Hepatocyte (in vitro differentiated cells): ENCODE measurements at places on chromosomes 7 and 10. TPM values are rescaled to one million over a fixed set of nuclear protein-coding genes. Genes with fewer than 3 reads are reported as not detected.

PNLIPRP3 gene
- 0.46 TPM in 1 of 2 replicates, not detected in the other for polyA plus RNA-seq

SLC29A4 gene
- 32.6 and 36.1 TPM in 2 replicates for polyA plus RNA-seq

GPR146 gene
- polyA plus RNA-seq, result 2.1 and 2.6 TPM in 2 replicates

DDX21 gene
- 15.8 and 17.0 TPM in 2 replicates for polyA plus RNA-seq

SYNPO2L gene
- 0.40 TPM in 1 of 2 replicates, not detected in the other for polyA plus RNA-seq

SPACDR gene
- polyA plus RNA-seq, result 0.46 TPM in 1 of 2 replicates, not detected in the other

PLXDC2 gene
- 39.9 and 40.4 TPM in 2 replicates for polyA plus RNA-seq

EBF3 gene
- polyA plus RNA-seq, result 0.15 and 0.22 TPM in 2 replicates

SPDYE3 gene
- polyA plus RNA-seq, result 3.3 and 3.4 TPM in 2 replicates

UBE3C gene
- polyA plus RNA-seq, result 19.4 and 24.6 TPM in 2 replicates

NPSR1 gene
- polyA plus RNA-seq, result not detected in 2 replicates

CCDC3 gene
- 10.4 and 14.7 TPM in 2 replicates for polyA plus RNA-seq

PGAM2 gene
- polyA plus RNA-seq, result 0.66 TPM in 1 of 2 replicates, not detected in the other

CCDC146 gene
- polyA plus RNA-seq, result 1.9 and 2.4 TPM in 2 replicates

SLC16A9 gene
- 1.7 and 2.0 TPM in 2 replicates for polyA plus RNA-seq

SCART1 gene
- polyA plus RNA-seq, result 0.22 and 0.63 TPM in 2 replicates

HYAL4 gene
- not detected in 2 replicates for polyA plus RNA-seq

CYP3A4 gene
- 25.6 and 42.2 TPM in 2 replicates for polyA plus RNA-seq

FAM24A gene
- not detected in 2 replicates for polyA plus RNA-seq

ACTR3C gene
- polyA plus RNA-seq, result 7.8 and 11.9 TPM in 2 replicates

CALCR gene
- not detected in 2 replicates for polyA plus RNA-seq

SPOCK2 gene
- polyA plus RNA-seq, result 3.1 and 5.2 TPM in 2 replicates

TSC22D4 gene
- polyA plus RNA-seq, result 89.6 and 90.7 TPM in 2 replicates

DPCD gene
- 26.5 and 30.1 TPM in 2 replicates for polyA plus RNA-seq

FBXL13 gene
- polyA plus RNA-seq, result 0.10 and 0.30 TPM in 2 replicates

MSMB gene
- 10.0 and 11.0 TPM in 2 replicates for polyA plus RNA-seq

ABCB4 gene
- 0.37 and 2.3 TPM in 2 replicates for polyA plus RNA-seq

ADCY1 gene
- polyA plus RNA-seq, result 1.3 and 4.0 TPM in 2 replicates

ACSM6 gene
- polyA plus RNA-seq, result 0.10 TPM in 1 of 2 replicates, not detected in the other
